Sigmoid colon (tissue), 7 donors: ENCODE measurements at places on chromosomes 2 and 18. TPM values are rescaled to one million over a fixed set of nuclear protein-coding genes. Genes with fewer than 3 reads are reported as not detected.

DNA sequence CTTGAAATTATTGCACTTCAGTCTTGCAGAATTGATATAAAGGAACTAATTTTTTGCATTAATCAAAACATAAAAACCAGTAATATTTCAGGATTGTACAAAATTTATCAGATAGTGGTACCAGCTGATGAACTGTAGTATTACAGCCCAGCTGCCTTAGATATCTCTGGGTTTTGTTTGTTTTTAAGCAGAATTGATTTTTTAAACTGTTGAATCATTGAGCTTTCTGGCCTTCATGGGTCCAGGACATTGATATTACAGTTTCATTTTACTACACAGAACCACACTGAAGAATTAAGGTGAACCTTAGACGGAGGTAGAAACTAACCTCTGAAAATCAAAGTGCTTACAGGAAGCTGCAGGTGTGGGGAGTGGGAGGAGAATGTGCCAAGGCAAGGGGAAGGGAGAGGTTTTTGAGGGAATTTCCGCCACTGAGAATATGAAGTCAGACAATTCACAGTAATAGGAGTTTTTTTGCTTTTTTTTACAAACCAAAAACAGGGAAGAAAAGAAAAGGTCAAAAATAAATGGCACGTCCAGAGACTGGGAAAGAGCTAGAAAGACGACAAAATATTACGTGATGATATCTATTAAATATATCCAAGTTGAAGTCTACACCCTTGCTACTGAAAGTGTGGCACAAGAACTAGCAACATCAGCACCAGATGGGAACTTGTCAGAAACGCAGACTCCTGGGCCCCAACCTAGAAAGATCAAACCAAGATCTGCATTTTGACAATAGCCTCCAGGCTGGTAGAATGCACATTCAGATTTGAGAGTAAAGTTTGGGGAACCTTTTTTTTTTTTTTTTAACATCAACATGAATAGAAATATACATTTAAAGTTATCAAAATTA, 40.8 kb upstream of the SPAG16 start:
- no peaks in the 10 kb centered on the region for H3K36me3 ChIP-seq
- no peak overlapping the region for H3K4me3 ChIP-seq
- DNase-seq, result no peak
- H3K27me3 ChIP-seq, result no peaks in the 10 kb centered on the region

DNA sequence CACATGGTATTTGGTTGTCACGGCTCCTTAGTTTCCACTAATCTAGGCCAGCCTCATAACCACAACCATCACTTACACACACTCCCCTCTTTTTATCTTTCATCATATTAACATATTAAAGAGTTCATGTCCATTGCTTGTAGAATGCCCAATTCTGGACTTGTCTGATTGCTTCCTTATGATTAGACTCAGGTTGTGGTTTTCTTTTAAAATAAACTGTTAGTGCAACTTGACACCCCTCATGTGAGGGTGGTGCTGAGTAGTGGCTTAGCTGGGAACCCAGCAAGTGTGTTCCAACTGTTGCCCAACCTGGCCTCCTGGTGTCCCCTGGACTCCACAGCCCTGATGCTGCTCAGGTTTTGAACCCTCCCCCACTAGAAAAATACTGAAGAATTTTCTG, 20.1 kb upstream of the CD207 start:
- no peaks in the 10 kb centered on the region for H3K36me3 ChIP-seq
- H3K27me3 ChIP-seq, result peaks cover 6% of the 10 kb centered on the region
- no peak overlapping the region for H3K4me3 ChIP-seq
- no peaks in the 10 kb centered on the region for H3K4me1 ChIP-seq
- no peak overlapping the region for H3K27ac ChIP-seq
- no peak for DNase-seq

DNA sequence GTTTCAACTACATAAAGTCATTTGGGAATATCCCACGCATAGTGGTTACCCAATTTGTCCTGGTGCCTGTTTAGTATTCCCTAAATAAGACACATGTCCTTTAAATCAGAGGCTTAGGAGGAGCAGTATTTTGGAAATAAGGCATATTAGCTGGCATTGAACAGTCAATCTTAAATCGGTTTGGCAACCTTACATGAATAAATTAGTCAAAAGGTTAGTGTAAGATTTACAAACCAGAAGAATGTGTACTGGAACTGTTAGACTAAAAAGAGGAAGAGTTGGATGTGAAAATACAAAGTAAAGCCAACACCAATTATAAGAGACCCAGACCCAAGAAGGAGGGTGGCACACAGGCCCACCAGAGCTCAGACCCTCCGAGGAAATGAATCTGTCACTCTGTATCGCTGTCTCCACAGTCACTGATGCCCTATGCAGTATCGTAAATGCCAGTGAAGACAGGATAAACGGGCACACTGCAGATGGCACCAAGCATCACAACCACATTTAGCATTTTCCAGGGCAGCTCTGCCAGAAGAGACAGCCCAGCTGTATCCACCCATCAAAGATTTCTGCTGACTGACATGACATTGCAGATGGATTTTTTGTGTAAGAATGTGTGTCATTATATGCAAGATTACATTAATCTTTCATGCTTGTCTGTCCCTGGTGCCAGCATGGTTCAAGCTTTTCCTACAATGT, 90.4 kb downstream of the CERKL start:
- H3K4me3 ChIP-seq, result no peak overlapping the region
- H3K27me3 ChIP-seq, result no peaks in the 10 kb centered on the region
- H3K27ac ChIP-seq, result no peak overlapping the region
- DNase-seq, result no peak
- no peaks in the 10 kb centered on the region for H3K36me3 ChIP-seq

DNA sequence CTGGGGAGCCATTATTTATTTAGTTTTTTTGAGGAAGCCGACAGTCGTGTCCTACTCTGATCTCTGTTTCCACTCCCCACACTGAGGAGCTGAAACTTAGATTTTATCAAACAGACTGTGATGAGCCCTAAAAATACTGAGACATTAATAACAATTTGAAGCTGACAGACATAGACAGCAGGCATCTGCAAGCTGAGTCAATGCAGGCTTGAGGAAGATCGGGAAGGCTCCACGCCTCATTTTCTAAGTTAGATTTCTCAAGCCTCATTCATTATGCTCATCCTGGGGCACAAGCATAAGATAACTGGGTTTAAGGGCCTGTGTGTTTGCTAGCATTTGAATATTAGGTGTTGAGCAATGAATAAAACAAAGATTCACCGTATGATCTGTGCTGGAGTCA, 26.3 kb downstream of the EFR3B start:
- H3K4me1 ChIP-seq, result no peaks in the 10 kb centered on the region
- no peak overlapping the region for H3K27ac ChIP-seq
- no peak overlapping the region for H3K4me3 ChIP-seq
- H3K27me3 ChIP-seq, result no peaks in the 10 kb centered on the region
- no peaks in the 10 kb centered on the region for H3K36me3 ChIP-seq

DNA sequence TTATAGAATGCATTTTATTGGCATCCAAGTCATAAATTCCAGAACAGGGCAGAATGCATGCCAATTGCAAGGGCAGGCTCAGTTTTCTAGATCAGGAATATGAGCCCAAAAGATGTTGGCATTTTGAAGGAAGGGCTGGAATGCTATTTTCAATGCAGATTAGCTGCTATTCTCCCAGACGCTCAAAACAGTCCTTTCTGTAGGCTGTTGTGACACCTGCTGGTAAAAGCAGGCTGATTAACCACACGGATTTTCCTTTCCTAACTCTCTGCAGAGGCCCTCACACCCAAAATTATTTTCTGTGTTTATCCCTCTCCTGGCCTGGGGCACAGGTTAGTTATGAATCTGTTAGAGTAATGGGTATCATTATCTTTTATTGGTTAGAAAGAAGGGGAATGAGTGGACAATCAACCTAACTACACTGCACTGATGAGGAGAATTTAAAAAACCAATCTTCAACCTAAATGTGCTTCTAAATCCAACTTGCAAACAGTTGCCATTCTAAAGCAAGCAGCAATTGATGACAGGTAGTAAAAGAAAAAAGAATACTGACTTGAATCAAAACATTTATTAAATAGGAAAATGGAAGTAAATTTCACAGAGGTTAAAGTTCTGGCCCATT, 94.0 kb downstream of the PLA2R1 start:
- H3K27ac ChIP-seq, result no peak overlapping the region
- DNase-seq, result no peak
- H3K4me1 ChIP-seq, result no peaks in the 10 kb centered on the region

- H3K4me3 ChIP-seq, result peak overlapping the region; percentile 83
- no peaks in the 10 kb centered on the region for H3K27me3 ChIP-seq
- no peak for DNase-seq
- no peaks in the 10 kb centered on the region for H3K4me1 ChIP-seq
- H3K27ac ChIP-seq, result peak overlapping the region; percentile 98
Observed at GRCh38 chr2:20349513-20349921, 1.1 kb downstream of the PUM2 start.

GRCh38 chr2:201040867-201041628, 30.4 kb downstream of the HYCC2 start:
- no peaks in the 10 kb centered on the region for H3K4me1 ChIP-seq
- H3K27me3 ChIP-seq, result no peaks in the 10 kb centered on the region
- H3K4me3 ChIP-seq, result no peak overlapping the region
- H3K36me3 ChIP-seq, result no peaks in the 10 kb centered on the region

DNA sequence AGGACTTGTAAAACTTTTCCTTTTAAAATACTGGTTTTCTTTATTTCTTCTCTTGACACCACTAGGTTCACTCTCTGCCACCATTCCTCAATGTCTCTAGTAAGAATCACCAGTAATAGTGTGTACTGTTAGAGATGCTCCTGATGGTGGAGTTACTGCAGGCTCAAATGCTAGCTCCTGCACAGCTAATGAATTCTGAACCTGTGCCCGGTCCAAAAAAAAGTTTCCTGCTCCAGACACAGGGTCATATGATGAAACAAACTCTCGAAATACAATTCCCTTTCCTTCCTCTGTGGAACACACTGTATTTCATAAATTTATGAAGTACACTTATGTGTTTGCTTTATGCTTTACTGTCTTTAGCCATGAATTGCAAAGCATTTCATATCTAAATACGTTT, 19.2 kb downstream of the PMS1 start:
- H3K27me3 ChIP-seq, result no peaks in the 10 kb centered on the region
- peaks cover under 1% of the 10 kb centered on the region for H3K4me1 ChIP-seq
- no peak overlapping the region for H3K27ac ChIP-seq
- DNase-seq, result no peak
- peaks cover 27% of the 10 kb centered on the region for H3K36me3 ChIP-seq

GRCh38 chr2:109232909-109233308, 103.9 kb downstream of the SH3RF3 start:
- no peak for DNase-seq
- H3K4me3 ChIP-seq, result no peak overlapping the region
- no peaks in the 10 kb centered on the region for H3K36me3 ChIP-seq

- no peaks in the 10 kb centered on the region for H3K36me3 ChIP-seq
- H3K4me1 ChIP-seq, result no peaks in the 10 kb centered on the region
- H3K4me3 ChIP-seq, result no peak overlapping the region
- no peaks in the 10 kb centered on the region for H3K27me3 ChIP-seq
Observed at GRCh38 chr2:128775914-128776285, 457.2 kb upstream of the HS6ST1 start.

GRCh38 chr2:26735883-26736588, 28.0 kb upstream of the SLC35F6 start:
- H3K4me1 ChIP-seq, result no peaks in the 10 kb centered on the region
- no peak for DNase-seq
- no peak overlapping the region for H3K27ac ChIP-seq
- H3K36me3 ChIP-seq, result no peaks in the 10 kb centered on the region
- H3K4me3 ChIP-seq, result no peak overlapping the region

DNA sequence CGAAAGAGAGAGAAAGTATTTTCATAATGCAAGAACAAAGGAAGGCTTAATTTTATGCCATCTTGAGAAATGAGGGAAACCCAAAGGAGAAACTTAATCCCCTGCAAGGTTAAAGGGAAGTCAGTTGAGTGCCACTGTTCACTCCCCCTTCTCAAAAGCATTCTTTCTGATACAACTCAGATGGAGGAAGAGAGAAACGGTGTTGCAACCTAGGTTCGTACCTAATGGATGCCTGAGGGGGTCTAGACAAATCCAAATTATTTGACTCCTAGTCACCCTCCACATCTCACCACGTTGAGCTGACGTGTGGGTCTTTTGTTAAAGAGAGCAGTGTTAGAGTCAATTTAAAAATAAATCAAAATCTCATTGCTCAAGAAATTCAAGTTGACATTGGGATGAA, 52.6 kb upstream of the UNC80 start:
- H3K27ac ChIP-seq, result no peak overlapping the region
- H3K27me3 ChIP-seq, result no peaks in the 10 kb centered on the region
- H3K36me3 ChIP-seq, result no peaks in the 10 kb centered on the region
- H3K4me1 ChIP-seq, result no peaks in the 10 kb centered on the region

DNA sequence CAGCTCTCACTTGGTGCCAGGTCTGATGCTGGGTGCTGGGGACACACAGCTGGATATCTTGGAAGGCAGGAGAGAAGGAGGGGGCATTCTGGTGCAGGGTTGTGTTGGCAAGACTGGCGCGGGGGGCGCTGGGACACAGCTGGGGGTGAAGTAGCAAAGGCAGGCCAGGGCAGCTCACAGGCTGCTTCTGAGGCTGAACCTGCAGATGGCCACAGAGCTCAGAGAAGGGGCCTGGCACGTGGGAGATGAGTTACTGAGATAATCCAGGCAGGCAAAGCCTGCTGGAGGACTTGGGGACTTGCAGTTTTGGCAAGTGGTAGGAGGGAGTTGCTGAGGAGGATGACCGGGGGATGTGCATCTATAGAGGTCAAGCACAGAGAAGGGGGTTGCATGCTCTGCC, 16.2 kb upstream of the DGKD start:
- H3K36me3 ChIP-seq, result no peaks in the 10 kb centered on the region
- no peaks in the 10 kb centered on the region for H3K4me1 ChIP-seq
- no peak for DNase-seq
- H3K4me3 ChIP-seq, result no peak overlapping the region

DNA sequence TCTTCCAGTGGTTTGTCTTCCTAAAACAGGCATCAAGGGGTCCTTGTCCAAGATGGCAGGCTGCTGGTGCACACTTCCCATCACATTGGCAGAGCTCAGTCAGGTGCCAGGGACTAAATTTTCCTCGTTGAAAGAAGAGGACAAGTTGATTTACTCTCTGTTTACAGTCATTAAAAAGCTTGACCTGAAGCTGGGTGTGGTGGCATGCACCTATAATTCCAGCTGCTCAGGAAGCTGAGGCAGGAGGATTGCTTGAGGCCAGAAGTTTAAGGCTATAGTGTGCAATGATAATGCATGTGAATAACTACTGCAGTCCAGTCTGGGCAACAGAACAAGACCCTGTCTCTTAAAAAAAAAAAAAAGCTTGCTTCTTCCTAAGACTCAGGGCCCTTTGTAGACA, 3.6 kb upstream of the PLB1 start:
- DNase-seq, result no peak
- no peaks in the 10 kb centered on the region for H3K36me3 ChIP-seq
- H3K4me3 ChIP-seq, result no peak overlapping the region
- H3K4me1 ChIP-seq, result no peaks in the 10 kb centered on the region

GRCh38 chr18:68660354-68661183, 54.3 kb downstream of the TMX3 start:
- H3K36me3 ChIP-seq, result no peaks in the 10 kb centered on the region
- no peaks in the 10 kb centered on the region for H3K4me1 ChIP-seq
- no peak overlapping the region for H3K4me3 ChIP-seq
- DNase-seq, result no peak
- H3K27ac ChIP-seq, result no peak overlapping the region
- H3K27me3 ChIP-seq, result no peaks in the 10 kb centered on the region

- H3K27ac ChIP-seq, result no peak overlapping the region
- H3K36me3 ChIP-seq, result no peaks in the 10 kb centered on the region
- no peaks in the 10 kb centered on the region for H3K4me1 ChIP-seq
- no peak for DNase-seq
Observed at GRCh38 chr2:185393091-185393490, 345.5 kb upstream of the FSIP2 start.

Gene ANKRD30BL
- not detected for total RNA-seq

Gene CHRNG
- not detected for total RNA-seq

Gene EIF2B4
- total RNA-seq, result 60.7 TPM

Gene TDRD15
- not detected for total RNA-seq

Gene CASP8
- total RNA-seq, result 13.0 TPM

Gene CHN1
- 11.6 TPM for total RNA-seq

Gene LMAN2L
- total RNA-seq, result 23.2 TPM

Gene FOXD4L1
- not detected for total RNA-seq
